ENCODE measurements at places on chromosomes 7 and 10.

DNA sequence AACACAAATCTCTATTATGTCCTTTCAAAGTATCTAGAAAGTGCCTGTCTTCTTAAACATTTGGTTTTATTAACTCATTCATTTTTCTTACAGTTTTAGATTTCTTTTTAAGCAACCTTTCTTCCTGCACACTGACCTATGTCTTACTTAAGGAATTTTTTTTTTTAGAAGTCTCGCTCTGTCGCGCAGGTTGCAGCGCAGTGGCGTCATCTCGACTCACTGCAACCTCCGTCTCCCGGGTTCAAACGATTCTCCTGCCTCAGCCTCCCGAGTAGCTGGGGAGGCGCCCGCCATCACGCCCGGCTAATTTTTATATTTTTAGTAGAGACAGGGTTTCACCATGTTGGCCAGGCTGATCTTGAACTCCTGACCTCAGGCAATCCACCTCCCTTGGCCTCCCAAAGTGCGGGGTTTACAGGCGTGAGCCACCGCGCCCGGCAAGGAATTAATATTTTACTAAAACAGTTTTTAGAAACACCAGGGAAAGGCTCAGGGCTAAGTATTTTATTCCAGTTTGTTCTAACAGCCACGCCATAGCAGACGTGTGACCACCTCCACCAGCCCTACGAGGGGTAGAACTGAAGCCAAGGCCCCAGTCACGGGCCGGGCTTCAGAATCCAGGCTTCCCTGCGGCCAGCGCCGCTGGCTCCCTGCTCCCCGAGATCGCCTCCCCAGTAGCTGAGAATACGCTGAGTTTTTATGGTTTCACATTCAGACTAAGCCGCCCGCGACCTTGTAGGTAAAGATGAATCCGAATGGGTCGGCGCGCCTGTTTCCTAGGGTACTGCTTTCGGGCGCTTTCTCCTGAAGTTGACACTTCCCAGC, 941 bp upstream of the LUC7L2 start:
- DNase-seq: no peak
- peaks cover 9% of the 10 kb centered on the region for H3K27me3 ChIP-seq
- H3K4me1 ChIP-seq: peaks cover 10% of the 10 kb centered on the region
- no peaks in the 10 kb centered on the region for H3K36me3 ChIP-seq
- H3K4me3 ChIP-seq: peak overlapping the region; percentile 95

GRCh38 chr10:102433619-102434046, 1.3 kb upstream of the CUEDC2 start:
- DNase-seq: no peak
- H3K27ac ChIP-seq: no peak overlapping the region
- peaks cover 8% of the 10 kb centered on the region for H3K4me1 ChIP-seq
- no peaks in the 10 kb centered on the region for H3K36me3 ChIP-seq

- peaks cover 7% of the 10 kb centered on the region for H3K4me1 ChIP-seq
- H3K4me3 ChIP-seq: peak overlapping the region; percentile 89
- H3K36me3 ChIP-seq: no peaks in the 10 kb centered on the region
- H3K27me3 ChIP-seq: peaks cover 6% of the 10 kb centered on the region
- H3K27ac ChIP-seq: peak overlapping the region; percentile 85
Observed at GRCh38 chr10:102065561-102066398, 631 bp downstream of the HPS6 start.

- H3K4me1 ChIP-seq: peaks cover 23% of the 10 kb centered on the region
- H3K27me3 ChIP-seq: no peaks in the 10 kb centered on the region
- no peak overlapping the region for H3K4me3 ChIP-seq
- DNase-seq: no peak
- H3K36me3 ChIP-seq: no peaks in the 10 kb centered on the region
Observed at GRCh38 chr10:63866747-63867140, 345.5 kb downstream of the REEP3 start.

DNA sequence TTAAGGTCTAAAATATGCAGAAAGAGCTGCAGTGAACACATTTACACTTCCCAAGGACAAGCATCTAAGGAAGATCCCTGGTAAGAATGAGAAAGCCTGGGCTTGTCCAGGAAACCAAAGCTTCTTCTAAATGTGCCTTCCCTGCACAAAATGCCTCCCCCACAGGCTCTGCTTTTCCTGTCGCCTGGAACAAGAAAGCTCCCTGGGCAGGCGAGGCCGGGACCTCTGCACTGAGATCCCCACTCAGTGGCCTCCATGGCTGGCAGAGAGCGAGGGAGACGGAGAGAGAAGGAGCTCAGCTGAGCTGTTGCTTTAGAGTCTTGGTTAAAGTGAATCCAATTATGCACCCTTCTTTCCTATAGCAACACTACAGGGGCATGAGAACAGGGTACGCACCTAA, 75.6 kb downstream of the AMZ1 start:
- no peak overlapping the region for H3K4me3 ChIP-seq
- no peaks in the 10 kb centered on the region for H3K36me3 ChIP-seq
- H3K27ac ChIP-seq: peak overlapping the region; percentile 82
- peaks cover 37% of the 10 kb centered on the region for H3K4me1 ChIP-seq

DNA sequence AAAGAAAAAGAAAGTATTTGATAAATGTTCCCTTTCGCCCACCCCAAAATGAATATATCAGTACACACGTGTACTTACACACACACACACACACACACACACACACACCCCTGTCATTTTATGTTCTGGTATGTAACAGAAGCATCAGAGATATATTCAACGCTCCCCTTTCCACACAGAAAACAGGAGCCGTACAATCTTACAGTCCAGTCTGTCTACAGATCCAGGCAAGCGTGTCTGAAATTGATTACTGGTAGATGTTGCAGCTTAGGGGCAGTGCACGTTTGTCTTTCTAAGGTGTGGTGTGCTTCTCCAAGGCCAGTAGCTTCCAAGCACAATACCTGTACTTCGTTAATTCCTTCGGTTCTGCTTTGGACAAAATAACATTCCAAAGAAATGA, 143.7 kb upstream of the RNF32 start:
- H3K4me1 ChIP-seq: no peaks in the 10 kb centered on the region
- no peak overlapping the region for H3K27ac ChIP-seq
- H3K4me3 ChIP-seq: no peak overlapping the region
- H3K27me3 ChIP-seq: no peaks in the 10 kb centered on the region

- no peak overlapping the region for H3K27ac ChIP-seq
- no peak for DNase-seq
- no peak overlapping the region for H3K4me3 ChIP-seq
- H3K4me1 ChIP-seq: no peaks in the 10 kb centered on the region
- no peaks in the 10 kb centered on the region for H3K36me3 ChIP-seq
- no peaks in the 10 kb centered on the region for H3K27me3 ChIP-seq
Observed at GRCh38 chr7:116687801-116688201, 15.8 kb downstream of the MET start.

- no peak for DNase-seq
- no peak overlapping the region for H3K4me3 ChIP-seq
- H3K4me1 ChIP-seq: no peaks in the 10 kb centered on the region
- H3K27me3 ChIP-seq: no peaks in the 10 kb centered on the region
Observed at GRCh38 chr10:112649822-112650152, 202.8 kb downstream of the VTI1A start.

DNA sequence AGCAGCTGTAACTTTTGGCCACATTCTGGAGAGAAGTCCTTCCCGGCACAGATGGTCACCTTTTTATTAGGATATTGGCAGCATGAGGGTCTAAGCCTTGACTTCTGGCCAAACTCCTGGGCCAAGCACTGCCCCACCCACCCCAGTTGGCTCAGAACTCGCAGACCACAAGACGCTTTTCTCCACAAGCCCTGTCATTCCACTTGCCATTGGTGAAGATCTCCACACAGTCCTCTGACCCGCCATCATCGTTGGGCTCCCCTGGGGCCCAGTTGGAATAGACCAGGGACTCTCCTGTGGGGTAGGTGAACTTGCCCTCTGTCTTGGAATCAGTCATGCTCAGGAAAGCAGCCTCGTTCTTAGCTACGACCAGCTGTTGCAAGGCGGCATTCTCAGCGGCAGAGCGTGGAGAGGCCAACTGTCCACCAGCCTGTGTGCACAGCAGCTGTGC, 11.2 kb downstream of the SFTPD start:
- H3K4me3 ChIP-seq: no peak overlapping the region
- H3K4me1 ChIP-seq: no peaks in the 10 kb centered on the region
- DNase-seq: no peak
